ENCODE measurements at places on chromosomes 2 and 18.
A peak's percentile ranks its signal among the peaks of the same experiment; 100 is the strongest.

DNA sequence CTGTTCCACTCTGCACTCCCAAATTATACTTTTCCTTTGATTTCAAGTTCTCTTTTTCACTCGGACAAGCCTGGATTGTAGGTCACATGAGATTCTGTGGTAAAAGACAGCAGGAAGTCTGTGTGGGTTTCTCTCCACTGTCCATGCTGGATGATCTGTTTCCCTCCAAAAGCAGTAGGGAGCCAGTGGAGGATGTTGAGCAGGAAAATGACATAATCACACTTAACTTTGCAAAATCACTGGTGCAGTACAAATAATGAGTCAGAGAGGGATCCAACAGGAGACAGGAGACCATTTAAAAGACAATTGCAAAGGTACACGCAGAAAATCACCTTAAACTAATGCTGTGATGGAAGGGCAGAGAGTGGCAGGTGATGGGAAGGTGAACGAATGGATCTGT lies 301.3 kb downstream of the ZNF407 start:
- DNase-seq: peak; percentile 75

GRCh38 chr2:8592736-8593135 lies 89.1 kb upstream of the ID2 start:
- no peak for DNase-seq

GRCh38 chr18:35043207-35043606 lies 2.0 kb downstream of the MAPRE2 start:
- no peak for DNase-seq

DNA sequence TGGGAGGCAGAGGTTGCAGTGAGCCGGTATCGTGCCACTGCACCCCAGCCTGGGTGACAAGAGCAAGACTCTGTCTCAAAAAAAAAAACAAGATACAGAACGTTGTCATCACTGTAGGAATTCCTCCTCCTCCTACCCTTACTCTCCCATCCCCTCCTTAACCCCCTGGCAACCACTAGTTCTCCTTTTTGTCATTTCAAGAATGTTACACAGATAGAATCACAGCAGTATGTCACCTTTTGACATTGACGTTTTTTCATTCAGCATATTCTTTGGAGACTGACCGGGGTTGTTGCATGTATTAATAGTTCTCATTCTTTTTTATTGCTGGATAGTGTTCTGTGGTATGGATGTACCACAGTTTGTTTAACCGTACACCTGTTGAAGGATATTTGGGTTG lies 32.4 kb downstream of the TTLL4 start:
- DNase-seq: no peak

DNA sequence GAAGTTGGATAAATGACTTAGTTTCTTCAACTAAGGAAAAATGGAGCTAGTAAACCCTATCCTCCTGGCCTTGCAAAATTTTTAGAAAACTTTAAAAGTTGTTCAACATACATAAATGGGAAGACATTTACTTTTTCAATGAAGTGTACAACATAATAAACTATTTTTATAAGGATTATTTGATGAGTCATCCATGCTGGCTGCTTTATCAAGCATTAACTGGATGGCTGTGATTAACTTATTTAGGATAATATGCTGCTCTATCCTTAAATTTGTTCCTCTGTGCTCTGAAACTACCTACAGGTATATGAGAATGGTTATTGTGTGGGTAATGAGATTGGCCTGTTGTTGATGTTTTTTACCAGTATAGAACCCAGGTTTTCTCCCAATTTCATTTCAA lies 21.3 kb downstream of the DYTN start:
- no peak for DNase-seq

DNA sequence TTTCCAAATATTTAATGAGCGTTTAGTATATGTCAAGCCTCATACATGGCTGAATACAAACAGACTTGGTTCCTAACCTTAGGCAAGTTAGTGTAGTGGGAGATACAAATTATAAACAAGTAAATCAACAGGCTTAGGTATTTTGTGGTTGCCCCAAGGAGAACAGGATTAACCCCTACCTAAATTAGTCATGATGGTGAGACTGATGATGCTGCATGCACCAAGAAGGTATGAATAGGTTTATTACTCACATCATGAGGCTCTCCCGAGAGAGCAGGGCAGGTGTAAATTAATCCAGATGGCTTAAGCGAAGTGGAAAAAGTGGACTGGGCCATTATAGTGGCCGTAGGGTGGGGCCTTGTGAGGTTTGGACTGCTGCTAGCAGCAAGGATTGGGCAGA lies 118.1 kb upstream of the GCFC2 start:
- DNase-seq: peak; percentile 18

DNA sequence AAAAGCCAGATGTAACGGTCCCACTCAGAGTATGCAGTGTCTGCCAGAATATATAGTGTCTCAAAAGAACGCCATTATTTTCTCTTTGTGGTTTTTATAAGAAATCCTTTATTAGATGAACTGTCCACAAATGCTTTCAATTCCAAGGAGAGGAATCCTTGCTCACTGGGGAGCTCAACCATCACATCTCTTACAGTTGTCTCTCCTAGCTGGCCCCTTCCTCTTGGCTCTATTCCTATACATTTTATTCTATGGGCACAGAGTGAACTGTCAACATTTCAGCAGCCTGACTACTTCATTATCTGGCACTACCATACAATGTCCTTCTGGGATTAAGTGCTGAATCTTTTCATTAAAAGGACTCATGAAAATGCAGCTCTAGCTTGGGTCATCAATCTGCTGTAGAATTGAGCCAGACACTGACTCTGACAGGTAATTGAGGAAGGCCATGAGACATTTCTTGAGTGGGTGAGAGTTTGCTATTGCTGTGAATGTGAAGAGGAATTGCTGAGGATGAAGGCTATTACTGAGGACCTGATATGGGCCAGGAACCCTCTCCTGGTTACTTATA lies 96.5 kb upstream of the THOC1 start:
- no peak for DNase-seq

DNA sequence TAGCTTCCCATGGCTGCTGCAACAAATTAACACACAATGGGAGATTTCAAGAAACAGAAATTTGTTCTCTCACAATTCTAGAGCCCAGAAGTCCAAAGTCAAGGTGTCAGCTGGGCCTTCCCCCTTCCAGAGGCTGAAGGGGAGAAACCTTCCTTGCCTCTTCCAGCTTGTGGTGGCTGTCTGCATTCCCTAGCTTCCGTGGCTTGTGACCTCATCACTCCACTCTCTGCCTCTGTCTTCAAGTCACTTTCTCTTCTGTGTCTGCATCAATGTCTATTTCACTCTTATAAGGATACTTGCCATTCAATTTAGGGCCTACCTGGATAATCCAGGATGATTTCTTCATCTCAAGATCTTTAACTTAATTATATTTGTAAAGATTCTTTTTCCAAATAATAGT lies 16.8 kb upstream of the SRBD1 start:
- DNase-seq: no peak

- DNase-seq: peak; percentile 86
These were observed 70.1 kb upstream of the STPG4 start for GRCh38 chr2:47225061-47225783.

- no peak for DNase-seq
These were observed 1029.9 kb upstream of the PIK3C3 start for GRCh38 chr18:40925071-40925541.

GRCh38 chr2:134290358-134290757 lies 36.5 kb downstream of the MGAT5 start:
- DNase-seq: no peak

DNA sequence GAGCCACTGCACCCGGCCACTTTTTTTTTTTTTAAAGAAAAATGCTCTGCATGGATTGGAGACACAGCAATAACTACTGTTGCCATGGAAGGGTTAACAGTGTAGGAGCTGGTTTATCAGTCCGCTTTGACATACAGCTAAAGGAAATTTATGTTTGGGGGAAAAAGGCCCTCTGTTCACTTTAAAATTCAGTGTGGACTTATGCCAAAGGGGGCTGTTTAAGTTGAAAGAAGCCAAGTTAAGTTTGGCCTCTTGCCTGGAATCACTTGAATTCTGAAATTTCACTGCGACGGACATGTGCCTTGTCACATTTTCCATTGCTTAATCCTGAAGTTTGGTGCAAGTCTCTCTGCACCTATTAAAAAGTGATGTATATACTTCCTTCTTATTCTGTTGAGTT lies 3.1 kb downstream of the KCNE4 start:
- peak; percentile 33 for DNase-seq

DNA sequence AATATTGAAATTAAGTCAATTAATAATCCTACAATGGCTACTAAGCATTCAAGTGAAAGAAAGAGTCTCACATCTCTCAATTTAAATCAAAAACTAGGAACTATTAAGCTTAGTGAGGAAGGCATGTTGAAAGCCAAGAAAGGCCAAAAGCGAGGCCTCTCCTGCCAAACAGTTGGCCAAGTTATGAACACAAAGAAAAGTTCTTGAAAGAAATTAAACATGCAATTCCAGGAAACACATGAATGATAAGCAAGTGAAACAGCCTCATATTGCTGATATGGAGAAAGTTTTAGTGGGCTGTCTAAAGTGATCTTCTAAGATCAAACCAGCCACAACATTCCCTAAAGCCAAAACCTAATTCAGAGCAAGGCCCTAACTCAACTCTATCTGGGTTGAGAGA lies 11.8 kb downstream of the RDH14 start:
- DNase-seq: no peak

DNA sequence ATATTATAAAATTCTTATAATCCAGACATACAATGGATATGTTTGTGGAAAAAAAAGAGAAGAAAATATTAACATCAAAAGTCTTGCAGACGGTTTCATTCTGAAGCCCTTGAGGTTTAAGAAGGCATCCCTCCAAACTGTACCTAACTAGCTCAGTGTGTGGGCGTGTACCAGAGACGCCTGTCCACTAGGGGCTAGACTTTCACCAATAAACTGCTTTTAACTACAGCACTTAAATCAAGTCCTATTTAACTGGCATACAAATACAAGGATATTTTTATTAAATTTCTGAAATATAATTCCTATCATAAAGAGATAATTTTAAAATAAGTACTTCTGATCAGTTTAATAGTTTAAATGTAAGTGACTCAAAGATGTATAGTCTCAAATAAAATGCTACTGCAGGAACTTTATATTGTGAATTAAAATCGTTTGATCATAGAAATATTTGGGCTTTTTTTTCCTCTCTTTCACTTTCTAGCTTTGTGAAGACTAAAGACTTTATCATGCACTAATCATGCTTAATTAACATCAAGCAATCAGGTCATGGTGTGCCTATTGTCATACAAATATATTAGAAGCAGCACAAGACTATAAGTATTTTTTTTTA lies 437.7 kb downstream of the SATB2 start:
- peak; percentile 46 for DNase-seq

DNA sequence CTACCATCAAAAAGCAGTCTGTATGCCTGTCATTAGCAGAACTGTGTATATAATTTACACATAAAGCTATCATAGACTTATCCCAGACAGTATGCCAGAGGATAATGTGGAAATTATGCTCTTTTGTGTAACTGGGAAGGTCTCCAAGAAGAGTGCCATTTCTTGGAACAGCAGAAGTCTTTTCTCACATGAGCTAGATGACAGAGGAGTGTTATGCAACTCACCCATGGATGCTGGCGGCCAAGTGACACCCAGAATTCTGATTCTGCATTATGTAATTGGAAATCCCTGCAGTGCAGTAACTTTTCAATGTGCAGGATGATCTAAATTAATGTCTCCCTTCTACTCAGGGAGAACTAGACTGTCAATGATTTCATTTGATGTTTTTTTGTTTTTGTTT lies 160.0 kb downstream of the UBE2E3 start:
- DNase-seq: peak; percentile 89

GRCh38 chr2:183059561-183059960 lies 19.0 kb upstream of the DUSP19 start:
- peak; percentile 83 for DNase-seq

- peak; percentile 62 for DNase-seq
These were observed 27.0 kb downstream of the SKA1 start for GRCh38 chr18:50401888-50402287.

- DNase-seq: no peak
These were observed 239.4 kb upstream of the LYPD1 start for GRCh38 chr2:132909427-132909826.

DNA sequence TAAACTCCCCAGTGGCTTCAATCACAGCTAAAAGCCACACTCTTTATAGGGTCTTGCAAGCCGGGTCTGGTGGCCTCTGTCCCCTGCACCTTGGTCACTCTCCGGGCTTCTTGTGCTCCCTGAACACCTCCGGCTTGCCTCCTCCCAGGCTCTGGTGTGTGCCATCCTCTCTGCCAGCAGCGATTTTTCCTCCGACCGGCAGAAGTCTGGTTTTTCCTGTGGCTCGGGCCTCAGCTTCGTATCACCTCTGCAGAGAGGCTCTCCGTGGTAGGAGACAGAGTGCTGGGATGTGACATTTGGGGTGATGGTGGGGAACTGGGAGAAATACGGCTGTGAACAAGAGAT lies 58.8 kb upstream of the HPCAL1 start:
- no peak for DNase-seq

DNA sequence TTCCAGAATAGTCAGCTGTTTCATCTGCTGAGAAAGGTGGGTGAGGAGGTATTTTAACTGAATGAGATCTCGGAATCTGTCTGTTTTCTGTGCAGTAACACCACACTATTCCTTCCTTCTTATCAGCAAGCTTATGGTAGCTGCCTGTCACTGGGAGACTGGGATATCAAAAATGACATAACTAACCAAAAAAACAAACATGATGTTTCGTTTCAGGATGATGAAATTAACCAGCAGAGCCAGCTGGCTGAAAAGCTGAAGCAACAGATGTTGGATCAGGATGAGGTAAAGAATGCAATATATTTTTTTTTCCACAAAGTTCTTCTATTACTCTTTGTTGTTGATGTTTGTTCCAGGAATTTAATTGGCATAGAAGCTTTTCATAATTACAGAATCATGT lies 59.8 kb upstream of the LYPD6B start:
- DNase-seq: no peak

DNA sequence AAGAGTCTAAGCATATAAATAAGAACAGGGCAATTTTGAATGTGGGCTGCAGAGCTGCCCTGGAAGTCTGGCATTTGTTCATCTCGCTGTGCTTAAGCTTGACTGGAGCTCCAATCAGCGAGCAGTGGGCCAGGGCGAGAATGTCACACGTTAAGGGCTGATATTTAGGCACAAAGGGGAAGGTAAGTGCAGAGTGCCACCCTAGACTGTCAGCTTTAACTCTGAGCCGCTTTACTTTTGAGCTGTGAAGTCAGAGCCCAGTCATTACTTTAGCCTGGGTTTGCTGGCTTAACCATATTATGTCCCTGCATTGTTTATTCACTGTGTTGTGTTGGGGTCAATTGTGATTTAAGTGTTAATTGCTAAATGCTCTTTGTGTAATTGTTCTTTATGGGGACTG lies 236.1 kb upstream of the SIX3 start:
- no peak for DNase-seq

- DNase-seq: peak; percentile 22
These were observed 342.7 kb downstream of the CPS1 start for GRCh38 chr2:210899131-210899530.

DNA sequence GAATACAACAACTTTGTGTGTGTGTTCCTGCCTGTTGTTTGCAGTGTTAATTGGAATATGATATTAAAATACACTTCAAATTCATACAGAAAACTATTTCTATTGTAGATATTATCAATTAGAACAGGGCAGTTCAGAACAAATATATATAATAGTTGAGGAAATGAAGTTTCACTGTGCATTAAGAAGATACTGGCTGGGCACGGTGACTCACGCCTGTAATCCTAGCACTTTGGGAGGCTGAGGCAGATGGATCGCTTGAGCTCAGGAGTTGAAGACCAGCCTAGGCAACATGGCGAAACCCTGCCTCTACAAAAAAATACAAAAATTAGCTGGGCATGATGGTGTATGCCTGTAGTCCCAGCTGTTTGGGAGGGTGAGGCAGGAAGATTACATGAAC lies 79.3 kb downstream of the ASAP2 start:
- DNase-seq: peak; percentile 40

All from MCF 10A (cell line).